ENCODE measurements at places on chromosomes 3 and 15.

- no peak for DNase-seq
Observed at GRCh38 chr3:193686665-193687483, 93.9 kb downstream of the OPA1 start.

DNA sequence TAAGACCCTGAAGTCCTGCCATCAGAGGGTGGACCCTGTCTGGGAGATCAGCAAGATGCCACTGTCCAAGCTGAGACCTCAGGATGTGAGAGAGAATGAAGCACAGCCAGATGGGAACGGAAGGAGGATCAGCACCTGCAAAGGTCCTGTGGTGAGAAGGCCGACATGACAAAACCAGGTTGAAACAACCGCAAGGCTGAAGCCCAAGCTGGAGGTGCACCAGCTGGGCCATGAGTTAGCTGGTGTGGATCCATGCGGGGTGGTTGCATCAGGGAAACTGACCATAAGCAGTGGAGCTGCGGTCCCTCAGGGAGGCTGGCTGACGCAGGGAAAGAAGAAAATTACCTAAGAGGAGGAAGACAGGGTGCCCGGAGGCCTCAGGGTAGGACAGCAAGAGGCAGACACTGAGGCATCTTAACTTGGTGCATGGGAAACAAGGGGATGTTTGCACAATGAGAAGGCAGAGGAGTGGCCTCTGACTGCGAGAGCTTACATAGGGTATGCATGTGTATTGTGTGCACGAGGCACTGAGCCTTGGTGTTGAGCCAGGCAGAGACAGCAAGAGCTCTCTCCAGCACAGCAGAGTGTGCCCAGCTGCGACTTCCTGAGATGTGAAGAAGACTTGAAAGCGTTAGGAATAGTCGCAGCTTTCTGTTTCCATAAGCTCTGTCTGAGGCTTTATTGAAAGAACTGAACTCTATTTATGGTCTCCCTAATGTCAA is 497.7 kb downstream of the OCA2 start:
- DNase-seq, result no peak

DNA sequence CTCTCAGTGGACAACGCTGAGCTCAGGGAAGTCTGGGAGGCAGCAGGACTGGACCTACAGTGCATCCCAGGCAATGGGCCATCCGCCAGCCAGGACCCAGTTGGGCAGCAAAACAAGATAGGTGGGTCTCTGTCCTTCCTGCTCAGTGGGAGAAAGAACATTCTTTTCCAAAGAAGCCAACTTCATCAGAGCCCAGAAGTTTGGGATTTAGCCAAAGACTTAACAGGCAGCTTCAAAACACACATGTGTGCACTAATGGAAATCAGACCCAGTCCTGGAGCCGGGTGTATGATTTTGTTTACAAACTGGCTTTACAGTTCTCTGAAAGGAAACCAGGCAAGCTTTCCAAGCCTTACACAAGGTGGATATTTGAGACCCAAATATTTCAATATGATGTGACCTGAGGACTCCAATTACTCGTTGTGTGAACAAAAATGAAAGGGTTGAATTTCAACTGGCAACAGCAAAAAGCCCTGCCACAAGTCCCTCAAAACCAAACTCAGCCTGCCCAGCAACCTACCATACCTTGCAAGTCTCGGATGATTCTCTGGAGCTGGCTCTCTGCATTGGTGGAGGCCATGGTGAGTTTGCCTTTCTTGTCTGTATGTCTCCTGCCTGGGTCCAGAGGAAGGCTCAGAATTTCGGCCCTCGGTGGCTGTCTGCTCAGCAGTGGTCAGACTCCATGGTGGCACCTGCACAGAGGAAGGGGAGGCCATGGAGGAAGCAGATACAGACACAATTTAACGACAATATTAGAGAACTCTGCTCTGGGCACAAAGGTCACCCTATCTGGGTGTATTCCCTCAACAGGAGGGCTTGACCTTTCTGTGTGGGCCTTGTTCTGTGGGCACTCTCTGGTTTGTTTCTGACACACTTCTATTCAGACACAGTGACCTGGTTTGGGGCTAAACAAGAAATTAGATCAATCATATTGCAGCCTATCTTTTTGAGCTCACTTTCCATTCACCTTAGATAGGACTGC is 11.0 kb downstream of the FYCO1 start:
- DNase-seq, result no peak

GRCh38 chr3:118059096-118059495 is 975.5 kb downstream of the IGSF11 start:
- no peak for DNase-seq

GRCh38 chr15:25635191-25635590 is 196.4 kb upstream of the UBE3A start:
- no peak for DNase-seq

DNA sequence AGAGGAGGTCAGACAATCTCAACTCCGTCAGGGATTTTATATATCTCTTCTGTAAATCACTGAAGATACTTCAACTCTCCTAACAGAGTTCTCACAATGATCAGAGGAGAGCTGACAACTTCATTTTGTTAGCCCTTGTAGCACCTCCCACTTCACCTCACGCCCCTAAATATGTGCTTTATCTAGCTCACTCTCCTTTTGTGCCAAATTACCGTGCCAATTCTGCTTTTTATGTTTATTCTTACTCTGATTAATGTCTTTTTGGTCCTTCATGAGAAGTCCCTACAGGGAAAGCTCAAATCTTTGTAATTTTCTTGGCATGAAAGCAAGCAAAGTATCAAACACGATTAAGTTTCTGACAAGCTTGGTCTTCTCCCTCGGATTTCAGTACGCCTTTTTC is 636.1 kb upstream of the NAALADL2 start:
- DNase-seq, result no peak

DNA sequence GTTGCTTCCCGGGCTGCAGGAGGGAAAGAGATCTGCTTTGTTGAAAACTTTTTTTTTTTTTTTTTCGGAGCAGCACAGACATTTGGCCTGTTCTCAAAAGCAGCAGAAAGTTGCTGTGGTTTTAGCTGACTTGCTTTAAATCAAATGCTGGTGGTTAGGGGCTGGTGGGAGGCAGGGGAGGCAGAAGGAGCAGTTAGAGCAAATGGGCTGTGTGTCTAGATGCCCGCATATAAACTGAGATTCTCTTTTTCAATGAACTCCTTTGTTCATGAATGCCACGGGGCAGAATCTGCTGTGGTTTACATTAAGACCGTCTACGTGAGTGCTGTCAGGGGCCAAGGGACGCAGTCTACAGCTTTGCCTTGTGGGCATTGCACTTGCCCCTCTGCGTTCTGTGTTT is 95.9 kb downstream of the FLNB start:
- no peak for DNase-seq

DNA sequence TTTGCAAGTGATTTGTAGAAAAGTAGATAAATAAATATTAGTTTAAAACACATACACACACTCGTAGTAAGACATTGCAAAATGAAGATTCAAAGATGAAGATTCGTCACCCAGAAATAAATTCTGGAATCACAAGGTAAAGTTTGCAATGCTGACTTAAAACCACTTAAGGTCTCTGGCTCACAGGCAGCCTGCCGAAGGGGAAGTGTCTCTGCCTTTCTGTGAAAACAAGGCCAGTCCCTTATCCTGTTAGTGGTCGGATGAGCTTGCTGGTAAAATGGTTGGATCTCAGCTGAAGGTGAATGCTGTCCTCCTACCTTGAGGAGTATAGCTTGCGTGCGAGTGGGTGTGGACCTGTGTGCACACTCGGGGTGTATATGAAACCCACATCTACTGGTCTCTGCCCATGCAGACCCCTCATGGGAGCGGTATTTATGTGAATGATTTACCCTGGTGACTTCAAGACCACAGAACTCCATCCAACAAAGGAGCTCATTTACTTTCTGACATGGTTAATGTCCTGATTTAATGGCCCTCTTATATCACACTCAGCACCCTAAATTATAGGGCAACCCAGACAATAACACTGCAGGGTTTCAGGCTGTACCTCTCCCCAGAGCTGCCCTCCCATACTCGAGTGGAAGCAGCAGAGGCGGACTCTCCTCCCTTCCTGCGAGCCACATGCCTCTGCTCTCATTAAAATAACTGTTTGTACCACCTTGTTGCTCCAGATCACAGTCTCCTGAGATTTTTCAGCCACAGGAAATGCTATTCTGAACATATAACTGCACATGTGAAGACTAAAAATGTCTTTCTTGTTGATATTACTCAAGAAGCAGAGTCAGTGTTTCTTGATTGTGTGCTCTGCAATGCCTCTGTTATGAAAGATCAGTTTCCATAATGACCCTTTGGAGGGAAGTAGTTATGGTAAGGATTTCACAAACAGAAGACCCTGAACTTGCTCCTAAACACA is 45.9 kb upstream of the ALDH1A3 start:
- DNase-seq, result no peak

DNA sequence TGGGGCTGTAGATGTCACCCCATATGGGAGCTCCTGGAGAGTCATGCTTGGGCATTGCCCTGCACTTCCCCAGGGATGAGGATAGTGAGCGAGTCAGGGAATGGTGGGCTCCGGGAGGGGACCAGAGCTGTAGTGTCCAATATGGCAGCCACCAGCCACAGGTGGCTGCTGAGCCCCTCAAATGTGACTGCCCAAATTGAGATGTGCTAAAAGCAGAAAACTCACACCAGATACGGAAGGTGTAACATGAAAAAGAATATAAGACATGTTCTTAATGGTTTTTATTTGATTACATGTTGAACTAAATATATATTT is 31.7 kb downstream of the GRIP2 start:
- no peak for DNase-seq

GRCh38 chr3:75049533-75049932 is 435.1 kb upstream of the CNTN3 start:
- DNase-seq, result no peak

GRCh38 chr3:54988302-54988837 is 60.5 kb upstream of the LRTM1 start:
- DNase-seq, result no peak

DNA sequence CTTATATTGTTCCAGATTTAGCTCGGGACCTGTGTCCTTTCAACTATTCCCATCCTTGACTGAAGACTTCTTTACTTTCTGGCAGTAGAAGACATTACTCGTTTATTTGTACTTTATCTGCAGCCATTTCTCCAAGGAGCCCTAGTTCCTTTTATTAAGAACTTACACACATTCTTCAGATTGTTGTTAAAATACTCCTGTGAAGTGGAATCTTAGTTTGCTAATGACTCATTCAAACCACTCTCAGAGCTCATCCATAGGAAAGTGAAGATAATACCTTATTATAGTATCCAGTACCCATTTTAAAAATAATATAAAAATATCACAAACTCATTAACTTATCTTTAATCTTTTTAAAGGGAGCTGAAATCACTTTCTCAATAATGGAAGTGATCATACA is 63.5 kb downstream of the C3orf70 start:
- no peak for DNase-seq

DNA sequence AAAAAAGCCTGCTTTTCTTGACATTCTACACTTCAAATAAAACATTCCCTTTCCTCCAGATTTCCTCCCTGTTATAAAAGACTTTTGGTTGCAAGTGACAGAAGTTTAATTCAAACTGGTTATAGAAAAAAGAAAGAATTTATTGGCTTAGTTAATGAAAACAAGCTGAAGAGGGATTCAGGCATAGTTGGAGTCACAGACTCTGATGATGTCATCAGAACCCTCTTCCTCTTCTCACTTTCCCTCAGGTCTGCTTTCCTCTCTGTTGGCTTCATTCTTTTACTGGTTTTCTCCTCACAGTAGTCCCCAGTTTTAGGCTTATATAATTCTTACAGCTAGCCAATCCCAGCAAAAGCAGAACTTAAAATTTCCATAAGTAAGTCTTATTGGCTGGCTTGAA is 32.0 kb upstream of the MBNL1 start:
- DNase-seq, result no peak

DNA sequence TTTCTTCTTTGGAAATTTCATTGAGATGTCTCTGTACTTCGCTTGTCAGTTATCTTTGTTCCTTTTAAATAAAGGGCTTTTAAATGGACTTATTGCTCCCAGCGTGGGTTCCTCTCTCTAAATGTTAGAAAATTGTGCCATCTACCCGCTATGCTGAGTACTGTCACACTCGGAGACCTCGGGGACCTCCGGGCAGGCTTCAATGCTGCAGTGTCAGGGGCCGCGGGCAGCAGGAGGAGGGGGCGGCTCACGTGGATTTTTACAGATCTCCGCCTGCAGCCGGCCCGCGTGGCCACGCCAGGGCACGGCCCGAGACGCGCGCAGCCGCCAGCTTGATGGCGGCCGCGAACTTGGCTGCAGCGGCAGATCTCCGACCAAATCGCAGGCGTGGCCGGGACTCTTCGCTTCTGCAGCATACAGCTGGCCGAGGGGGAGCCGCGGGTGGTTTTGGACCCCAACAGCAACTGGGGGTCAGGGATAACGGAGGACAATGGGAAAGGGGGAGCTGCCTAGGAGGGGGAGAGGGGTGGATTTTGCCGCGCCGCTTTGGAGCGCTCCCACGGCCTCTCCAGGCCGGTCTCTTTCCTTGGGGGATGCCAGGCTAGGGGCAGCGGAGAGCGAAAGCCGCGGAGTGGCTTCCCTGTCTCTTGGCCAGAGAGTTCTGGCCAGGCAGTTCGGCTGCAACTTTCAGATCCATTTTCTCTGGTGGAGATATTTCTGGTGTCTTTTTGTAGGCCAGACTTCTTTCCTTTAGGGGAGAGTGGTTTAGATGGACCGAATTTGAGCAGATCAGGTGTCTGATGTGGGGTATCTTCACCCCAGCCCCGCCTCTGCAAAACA is 15.3 kb downstream of the NR2F2 start:
- no peak for DNase-seq

DNA sequence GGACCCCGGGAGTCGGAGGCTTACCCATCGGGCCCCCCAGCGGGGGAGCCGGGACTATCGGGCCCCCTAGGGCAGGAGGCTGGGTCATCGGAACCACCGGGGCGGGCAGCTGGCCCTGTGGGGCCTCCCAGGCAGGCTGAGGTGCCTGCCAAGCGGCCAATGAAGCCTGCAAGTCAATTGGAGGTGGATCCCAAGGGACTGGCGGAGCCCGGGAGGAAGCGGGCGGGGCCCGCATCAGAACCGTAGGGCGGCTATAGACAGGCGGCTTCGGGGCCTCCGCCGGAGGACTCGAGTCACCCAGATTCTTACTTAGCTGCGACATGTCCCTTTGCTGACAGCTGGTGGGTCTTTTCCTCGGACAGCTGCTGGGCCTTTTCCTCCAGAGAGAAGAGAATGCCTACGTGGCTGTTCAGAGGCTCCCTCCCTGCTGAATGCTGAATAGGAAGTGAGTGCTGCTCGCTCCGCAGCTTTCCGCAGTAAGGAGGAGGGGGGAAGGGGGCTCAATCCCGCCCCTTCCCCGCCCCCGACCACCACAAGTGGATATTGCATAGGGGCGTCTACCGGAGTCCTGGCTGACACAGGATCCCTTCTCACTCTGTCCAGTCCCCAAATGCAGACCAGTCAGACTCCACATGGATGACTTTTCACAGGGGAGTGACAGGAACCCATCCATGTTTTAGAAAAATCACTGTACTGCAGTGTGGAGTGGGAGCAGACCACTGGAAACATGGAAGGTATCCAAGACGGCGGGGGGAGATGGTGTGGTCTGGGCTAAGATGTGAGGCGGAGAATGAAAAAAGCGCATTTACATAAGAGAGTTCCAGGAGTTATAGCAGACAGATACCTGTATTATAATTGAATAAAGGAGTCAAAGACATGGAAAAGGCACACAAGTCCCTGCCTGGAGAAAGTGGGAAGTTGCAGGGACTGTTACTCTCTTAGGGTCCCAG is at the start of gene MAGEL2:
MAGEL2 (minus strand) TSS at position 447 of the 950 bp plus-strand sequence; CDS start at position 322, 125 bp downstream.
- peak; percentile 32 for DNase-seq

GRCh38 chr3:99921986-99922385 is 104.3 kb downstream of the CMSS1 start:
- no peak for DNase-seq
